ENCODE measurements at places on chromosomes 6 and 20.
A peak's percentile ranks its signal among the peaks of the same experiment; 100 is the strongest.

GRCh38 chr6:44670146-44670545 lies 282.6 kb downstream of the CDC5L start:
- no peak for DNase-seq

- no peak for DNase-seq
These were observed 395 bp downstream of the NELFE start for GRCh38 chr6:31958412-31958740.

DNA sequence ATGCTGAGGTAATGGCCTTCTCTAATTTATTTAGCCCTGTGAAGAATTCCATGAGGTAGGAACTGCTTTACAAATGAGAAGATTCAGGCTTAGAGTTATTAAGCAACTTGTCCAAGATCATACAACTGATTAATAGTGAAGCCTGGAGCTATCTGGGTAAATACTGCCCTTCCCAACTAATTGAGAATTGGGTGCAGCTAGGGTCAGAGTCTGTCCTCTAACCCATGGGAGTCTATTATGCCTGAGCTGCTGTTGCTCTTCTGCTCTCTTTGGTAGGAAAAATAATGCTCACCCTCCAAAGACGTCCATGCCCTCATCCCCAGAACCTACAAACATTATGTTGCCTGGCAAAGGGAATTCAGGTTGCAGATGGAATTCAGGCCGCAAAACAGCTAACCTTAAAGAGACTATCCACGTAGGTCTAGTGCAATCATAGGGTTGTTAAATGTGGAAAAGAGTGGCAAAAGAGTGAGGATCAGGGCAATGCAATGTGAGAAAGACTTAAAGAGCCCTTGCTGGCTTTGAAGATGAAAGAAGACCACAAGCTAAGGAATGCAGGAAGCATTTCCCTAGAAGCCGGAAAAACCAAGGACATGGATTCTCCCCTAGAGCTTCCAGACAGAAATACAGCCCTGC lies 90.1 kb downstream of the SPTLC3 start:
- no peak for DNase-seq

DNA sequence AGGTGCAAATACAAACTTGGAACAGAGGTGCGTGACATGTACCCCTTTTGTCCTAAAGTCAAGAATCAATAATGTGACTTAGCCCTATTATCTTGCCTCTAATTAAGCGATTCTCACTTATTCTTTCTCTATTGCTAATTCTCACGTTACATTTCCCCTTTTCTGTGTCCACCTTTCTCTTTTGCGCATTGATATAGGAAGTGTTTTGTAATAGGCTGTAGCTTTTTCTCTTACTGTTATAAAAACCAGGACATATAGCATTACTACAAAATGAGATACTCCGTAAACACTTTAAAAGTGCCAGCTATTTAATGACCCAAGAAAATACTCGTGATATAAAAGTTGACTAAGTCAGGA lies 669 bp upstream of the TMEM30A start:
- no peak for DNase-seq

DNA sequence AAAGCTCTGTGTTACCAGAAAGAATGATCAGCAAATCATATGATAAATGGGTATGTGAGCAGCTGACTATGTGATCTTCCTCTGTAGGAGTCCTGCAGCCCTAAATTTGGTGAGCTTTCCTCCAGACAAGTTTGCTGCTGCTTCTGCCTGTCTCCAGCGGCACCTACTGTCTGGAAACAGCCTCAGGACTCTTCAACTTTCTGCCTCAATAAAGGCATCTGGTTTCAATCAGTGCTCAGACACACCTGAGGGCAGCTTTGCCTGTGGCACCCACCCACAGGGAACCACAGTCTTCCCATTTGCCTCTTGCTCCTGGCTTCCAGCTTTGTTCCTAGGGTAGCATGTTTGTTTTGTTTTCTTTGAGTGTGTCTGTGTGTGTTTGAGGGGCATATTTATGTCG lies 727.9 kb upstream of the MAN1A1 start:
- no peak for DNase-seq

DNA sequence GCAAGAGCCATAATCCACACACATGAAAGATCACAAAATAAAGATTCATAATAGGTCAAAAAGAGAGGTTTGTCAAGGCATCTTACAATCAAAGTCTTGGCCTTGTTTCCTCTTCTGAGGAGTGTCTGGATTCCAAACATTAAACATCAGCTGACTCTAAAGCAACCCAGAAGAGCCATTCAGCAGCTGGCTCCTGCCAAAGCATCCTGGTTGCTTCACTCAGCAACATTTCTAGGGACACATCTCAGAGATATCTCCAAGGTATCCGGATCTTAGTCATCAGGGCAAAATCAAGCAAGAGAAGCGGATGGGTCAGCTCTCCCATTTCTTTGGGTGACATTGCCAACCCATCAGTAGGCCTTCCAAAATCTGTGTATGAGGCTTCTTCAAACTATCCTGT lies 139.6 kb downstream of the KIF6 start:
- DNase-seq = no peak

DNA sequence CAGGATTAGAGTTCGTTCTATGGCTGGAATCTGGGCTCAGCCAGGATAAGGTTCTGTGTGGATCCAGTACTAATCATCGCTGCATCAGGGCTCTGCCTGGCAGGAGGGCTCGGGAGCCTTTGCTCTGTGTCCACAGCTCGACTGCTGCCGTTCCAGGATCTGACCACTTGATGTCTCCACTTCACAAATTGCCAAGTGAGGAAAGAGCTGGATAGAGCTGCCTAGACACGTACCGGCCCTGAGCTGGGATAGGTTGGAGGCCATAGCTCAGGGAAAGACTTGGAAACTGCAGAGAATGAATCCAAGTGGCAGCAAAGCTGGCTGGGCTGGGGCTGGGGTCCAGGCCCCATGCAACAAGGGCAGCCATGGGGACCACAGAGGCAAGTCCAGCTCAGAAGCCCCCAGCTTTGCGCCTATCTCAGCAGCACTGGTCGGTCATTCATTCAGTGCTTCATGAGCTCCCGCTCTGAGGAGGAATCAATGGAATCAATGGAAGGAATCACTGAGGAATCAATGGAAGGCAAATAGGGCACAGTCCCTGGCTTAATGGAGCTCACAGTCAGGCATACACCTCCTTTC lies 38.0 kb upstream of the TOP1 start:
- peak; percentile 33 for DNase-seq

DNA sequence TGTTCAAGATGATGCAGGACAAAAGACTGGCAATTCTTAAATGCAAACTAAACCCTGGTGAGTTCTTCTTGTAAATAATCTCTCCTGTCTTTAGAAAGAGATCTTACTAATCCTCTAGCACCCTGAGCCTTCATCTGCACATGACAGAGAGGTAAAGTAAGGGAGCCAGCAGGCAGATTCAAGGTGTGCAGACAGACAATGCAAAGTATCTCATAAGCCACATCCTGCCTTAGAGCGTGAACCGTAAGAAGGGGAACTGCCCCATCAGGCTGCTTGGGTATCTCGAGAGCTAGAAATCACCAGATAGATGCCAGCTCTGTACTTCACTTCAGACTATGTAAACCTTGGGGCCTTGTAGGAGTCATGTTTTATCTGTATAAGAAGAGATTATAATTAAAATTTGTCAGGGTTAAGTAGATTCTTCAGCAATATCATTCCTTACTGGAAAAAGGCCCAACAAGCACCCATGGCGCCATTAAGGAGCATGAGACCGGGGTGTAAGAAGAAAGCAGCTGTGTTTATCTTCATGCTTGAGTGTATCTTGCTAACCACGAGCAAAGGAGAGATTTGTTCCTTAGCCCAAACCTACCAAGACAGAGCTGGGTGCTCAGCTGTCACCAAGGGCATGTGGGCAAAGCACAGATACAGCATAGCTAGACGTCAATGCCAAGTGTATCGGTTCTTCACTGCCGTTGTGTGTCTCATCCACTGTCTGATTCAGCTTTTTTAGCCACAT lies 24.4 kb downstream of the CNR1 start:
- DNase-seq = no peak

DNA sequence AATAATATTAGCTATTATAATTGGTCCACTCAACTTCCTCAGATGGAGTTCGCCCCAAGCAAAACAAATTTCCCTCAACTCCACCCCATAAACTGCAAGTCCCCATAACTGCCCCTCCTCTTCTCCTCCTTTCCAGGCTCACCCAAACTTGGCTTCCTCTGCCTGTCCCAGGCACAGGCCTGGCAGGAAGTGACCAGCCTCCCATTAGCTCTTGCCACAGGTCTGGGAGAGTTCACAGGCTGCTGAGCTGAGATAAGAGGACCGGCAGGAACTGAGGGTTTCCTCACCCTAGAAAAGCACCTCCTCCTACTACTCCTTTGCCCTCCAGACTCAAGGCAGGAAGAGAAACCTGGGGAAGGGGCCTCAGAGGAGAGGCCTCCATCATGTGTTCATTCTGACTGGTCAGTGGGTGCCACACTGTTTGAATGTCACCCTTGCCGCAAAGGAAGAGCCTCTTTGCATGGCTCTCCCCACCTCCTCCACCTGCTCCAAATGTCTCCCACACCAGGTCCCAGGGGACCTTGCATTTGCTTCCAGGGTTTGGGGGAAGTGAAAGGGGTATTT lies 24.5 kb upstream of the SMIM29 start:
- DNase-seq = no peak

DNA sequence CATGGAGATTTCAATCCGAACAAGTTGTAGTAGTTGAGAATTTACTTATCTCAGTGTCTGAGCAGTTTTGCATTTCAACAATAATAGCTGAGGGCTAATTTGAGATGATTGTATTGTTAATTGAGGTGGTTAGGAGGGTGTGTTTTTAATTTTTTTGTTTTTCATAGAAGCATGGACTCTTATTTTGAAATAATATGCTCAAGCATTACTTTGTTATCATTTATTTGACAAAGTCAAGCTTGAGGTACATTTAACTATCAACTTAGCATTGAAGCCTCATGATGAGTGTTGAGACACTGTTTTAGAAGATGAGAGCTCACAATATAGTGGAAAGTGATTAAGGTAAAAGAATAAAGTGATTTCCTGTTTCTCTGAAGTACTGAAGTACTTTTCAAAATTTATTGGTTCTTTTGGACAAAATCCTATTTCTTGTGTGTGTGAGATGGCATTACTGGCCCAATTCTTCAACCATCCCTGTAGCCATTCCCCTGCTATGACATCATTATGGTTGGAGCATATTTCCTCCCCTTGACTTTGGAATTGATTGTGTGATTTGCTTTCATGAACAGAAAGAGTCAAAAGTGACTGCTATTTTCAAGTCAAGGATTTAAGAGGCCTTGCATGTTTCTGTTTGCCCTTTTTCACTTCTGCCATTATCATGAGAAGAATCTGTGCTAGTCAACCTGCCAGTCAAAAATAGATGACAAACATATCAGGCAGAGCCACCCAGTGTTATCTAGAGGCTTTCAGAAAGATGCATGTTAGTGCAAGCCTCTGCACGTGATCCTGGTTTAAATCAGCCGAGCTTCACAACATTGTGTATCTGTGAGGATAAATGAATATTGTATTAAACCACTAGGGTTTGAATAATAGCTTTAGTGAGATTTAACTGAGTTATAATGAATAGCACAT lies 1112.3 kb upstream of the CITED2 start:
- DNase-seq = no peak

- no peak for DNase-seq
These were observed 27.1 kb downstream of the MRPL14 start for GRCh38 chr6:44100088-44100550.

DNA sequence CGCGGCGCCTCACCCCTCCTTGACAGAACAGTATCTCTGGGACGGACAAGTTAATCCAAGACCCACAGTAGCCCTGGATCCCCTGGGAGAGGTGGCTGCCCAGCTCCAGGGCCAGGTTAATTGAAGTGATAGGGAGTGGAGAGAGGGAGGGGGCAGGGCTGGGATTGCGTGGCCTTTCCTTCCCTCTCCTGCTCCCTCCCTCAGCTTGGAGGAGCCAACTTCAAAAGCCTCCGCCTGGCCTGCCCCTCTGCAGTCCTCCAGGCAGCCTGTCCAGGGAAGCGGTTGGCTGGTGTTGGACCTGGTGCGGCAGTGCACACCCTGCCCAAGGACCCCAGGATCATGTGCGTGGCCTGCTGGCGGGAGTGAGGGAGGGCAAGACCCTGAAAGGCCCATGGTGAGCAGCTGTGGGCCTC lies at the start of gene C20orf204:
C20orf204 (plus strand) TSS at position 250 of the 413 bp plus-strand sequence; CDS start at position 392, 142 bp downstream.
- no peak for DNase-seq

DNA sequence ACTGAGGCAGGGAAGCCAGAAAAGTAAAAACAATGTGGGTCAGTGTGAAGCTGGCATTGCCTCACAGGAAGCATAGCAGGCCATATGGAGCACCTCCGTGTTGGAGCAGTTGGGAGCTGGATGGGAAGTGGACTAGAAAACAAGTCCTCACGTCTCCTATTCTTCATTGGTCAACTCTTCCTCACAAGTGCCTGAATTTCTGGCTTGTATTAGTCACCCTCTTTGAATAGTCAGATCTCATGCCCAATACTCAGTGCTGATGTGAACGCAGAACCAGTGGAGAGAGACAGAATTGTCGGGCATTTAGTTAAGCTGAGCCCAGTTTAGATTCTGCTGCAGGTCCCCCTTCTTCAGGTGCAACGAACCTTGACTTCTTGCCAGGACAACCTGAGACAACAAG lies 22.3 kb upstream of the RSPO3 start:
- DNase-seq = no peak

GRCh38 chr6:593139-593906 lies 63.6 kb downstream of the HUS1B start:
- peak; percentile 45 for DNase-seq

DNA sequence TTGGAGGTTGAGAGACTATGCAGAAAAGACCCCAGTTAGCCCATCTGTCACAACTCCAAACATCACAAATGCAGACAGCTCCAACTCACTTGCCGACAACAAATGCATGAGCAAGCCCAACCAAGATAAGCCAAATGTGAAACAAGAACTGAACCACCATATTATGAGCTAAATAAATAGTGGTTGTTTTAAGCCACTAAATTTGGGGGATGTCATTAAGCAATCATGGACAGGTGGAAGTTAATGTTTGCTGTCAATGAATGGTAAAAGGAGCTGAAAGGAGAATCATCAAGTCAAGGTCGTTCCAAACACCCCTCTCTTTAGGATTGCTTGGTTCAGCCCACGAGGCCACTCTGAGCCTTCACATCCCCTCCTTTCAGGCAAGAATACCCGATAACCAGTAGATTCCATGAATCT lies 71.2 kb upstream of the PLCB4 start:
- no peak for DNase-seq

DNA sequence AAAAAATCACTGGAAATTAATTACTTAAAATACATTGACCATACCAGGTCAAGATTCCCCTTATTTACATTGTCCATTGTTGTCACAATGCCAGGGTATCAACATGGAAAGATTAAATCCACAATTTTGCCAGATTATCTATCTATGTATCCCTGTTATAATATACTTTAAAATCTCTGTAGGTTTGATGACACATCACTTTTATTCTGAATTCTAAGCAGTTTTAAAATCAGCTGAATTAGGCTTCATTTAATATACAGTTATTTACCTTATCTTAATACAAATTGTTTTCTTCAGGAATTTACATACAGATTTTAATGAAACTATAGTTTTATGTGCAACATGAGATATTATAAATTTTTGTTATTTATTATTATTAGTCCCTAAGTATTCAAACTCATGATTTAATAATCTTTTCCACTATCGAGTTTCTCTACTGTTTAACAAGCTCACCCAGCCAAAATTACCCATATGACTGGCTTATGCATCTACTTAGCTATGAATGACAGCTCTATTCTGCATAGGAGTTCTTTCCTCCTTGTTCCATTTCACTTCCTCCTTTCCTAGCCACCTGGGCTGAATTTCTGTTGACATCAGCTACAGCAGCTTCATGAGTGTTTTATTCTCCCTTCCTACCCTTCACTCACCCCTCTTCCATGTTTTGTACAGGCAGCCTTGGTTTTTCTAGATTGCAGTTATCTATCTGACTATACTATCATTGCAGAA lies 654.2 kb upstream of the MAP3K7 start:
- DNase-seq = no peak
